ENCODE measurements at places on chromosomes 16 and 17.
A peak's percentile ranks its signal among the peaks of the same experiment; 100 is the strongest.

- DNase-seq = no peak
Measured at GRCh38 chr17:71494062-71494855, 626.6 kb upstream of the SOX9 start.

- DNase-seq = no peak
Measured at GRCh38 chr16:28543072-28543471, 4.3 kb upstream of the NUPR1 start.

GRCh38 chr17:43909537-43910231, 2.3 kb upstream of the MPP2 start:
- DNase-seq = no peak

DNA sequence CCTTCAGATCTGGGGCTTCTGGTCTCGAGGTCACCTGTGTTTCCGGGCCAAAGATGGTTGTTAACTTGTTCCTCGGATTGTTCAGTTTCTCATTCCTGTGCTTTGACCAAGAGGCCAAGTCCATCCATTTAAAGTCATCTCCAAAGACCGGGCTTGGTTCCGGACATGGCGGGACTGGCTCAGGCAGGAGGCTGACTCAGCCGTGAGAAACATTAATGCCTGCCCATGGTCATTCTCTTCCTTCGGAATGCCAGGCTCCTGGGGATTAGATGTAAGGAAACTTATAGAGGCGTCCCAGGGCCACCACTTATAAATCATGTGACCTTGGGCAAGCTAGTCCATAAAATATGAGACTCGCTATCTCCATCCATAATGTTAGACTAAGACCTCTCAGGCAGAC, 13.6 kb upstream of the NKD1 start:
- no peak for DNase-seq

DNA sequence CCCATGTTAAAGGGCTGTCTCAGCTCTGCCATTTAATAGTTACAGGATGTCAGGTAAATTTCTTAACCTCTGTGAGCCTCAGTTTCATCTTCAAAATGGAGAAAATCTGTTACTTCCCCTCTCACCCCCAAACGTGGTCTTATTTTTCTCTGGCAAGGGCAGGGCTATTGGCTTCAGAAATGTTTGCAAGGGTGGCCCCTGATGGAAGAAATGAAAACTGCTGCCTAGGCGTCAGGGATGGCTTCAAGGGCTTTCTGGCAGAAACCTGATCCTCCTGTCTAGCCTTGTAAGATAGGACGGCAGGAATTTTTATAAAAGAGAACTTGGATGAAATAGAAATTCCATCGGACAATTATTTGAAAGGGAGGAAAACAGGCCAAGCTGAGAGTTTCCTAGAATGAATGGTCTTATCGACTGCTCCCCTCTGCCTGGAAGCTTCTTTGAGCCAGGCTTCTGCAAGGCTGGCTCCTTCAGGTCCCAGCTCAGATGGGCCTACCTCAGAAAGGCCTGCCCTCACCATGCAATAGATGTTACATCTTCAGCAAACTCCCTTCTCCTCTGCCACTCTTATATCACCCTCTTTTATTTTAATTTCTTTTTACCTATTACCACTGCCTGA, 43.0 kb upstream of the TANGO6 start:
- peak; percentile 1 for DNase-seq

All from effector CD8-positive, alpha-beta T cell (primary cell).